ENCODE measurements at places on chromosomes 6 and 20.

- DNase-seq, result no peak
Observed at GRCh38 chr20:18048176-18048575, 9.5 kb downstream of the OVOL2 start.

GRCh38 chr6:18186540-18187250 lies 31.5 kb downstream of the KDM1B start:
- no peak for DNase-seq

GRCh38 chr6:27865850-27866356 lies 46.3 kb downstream of the OR2B2 start:
- DNase-seq, result peak; percentile 36

- no peak for DNase-seq
Observed at GRCh38 chr6:112320561-112321318, 26.4 kb upstream of the RFPL4B start.

DNA sequence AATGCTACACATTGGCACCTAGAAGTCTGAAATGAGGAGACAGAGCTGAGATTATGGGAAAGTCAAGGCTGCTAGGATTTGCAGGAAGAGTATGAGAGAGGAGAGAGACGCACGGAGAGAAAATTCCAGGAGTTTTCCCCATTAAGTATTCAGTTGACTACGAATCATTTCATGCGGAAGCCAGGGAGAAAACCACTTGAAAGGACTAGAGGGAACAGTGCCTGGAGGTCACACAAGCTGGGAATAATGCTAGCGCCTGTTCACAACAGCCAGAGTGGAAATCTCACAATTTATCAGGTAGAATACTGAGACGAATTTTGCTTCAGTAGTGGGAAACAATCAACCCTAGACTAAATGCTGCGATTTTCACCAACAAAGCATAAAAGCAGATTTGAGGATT lies 118.6 kb downstream of the MOXD1 start:
- DNase-seq, result no peak

DNA sequence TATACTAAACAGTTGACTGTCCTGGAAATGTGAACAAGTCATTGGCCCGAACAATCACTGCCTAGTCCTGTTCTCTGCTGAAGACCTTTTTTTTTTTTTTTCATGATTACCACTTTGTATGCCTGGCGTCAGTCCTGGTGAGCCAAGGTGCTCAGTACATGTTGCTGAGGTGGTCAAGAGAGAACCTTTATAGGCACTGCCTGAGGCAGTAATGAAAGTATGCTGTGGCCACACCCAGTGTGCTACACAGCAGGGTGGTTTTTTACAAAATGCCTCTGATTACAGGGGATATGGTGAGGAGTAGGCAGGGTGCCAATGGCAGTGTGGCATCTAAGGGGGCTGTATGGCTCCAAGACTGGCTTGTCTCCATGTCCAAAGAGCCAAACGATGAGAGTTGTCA lies 135.1 kb upstream of the ENPP5 start:
- DNase-seq, result no peak

DNA sequence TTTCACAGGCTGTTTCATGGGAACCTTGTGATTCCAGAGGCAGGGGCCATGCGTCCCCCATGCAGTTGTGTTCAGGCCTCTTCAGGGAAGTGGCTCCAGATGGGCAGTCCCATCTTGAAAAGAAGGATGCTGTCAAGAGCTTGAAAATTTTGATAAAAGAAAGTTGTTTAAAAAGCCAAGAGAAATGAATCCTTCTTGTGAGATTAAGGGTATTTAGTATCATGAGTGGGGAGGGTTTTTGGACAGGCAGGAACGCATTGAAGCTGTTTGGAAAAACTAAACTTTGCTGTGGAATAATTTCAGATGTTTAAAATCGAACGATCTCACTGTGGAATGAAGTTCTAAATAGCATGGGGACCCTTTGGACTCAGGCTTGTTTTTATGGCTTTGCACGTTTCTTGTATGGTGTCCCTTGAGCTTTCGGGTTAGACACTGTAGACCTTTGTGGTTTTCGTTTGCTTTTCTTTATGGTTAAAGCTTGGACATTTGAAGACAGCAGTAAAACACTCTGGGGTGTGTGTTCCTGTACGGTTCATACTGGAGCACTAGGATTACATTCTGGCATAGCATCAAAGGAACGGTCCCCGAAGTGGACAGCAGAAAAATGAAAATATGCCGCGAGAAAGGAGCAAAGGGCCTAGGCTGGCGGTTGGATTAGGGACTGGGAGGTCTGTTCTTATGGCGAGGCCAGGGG lies 18.2 kb downstream of the KIF25 start:
- DNase-seq, result no peak

DNA sequence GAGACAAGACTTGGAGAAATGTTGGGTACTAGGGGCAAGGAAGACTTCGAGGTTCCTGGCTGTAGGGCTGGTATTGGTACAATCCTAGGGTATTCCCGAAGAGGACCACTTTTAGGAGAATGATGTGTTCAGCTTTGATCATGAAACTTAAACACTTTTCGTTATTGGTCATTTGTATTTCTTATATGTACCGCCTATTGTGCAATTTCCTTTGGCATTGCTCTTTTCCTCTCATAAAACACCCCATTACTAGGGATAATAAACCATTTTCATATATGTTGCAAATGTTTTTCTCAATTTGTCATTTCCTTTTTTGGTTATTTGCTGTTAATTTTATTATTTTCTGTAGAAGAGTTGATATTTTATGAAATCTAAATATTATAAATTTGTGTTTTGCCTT lies 18.9 kb upstream of the ARFGEF3 start:
- no peak for DNase-seq

- no peak for DNase-seq
Observed at GRCh38 chr6:16306334-16306733, 67.9 kb downstream of the GMPR start.

DNA sequence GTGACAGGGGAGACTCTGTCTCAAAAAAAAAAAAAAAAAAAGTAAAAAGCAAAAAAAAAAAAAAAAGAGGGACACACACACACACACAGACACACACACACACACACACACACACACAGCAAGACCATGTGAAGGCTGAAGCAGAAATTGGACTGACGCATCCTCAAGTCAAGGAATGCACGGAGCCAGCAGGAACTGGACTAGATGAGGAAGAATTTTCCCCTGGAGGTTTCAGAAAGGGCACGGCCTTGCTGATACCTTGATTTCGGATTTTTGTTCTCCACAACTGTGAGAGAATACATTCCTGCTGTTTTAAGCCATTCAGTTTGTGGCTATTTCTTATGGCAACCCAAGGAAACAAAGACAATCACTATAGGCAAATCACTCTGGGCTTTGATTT lies 176.9 kb upstream of the SALL4 start:
- DNase-seq, result no peak

DNA sequence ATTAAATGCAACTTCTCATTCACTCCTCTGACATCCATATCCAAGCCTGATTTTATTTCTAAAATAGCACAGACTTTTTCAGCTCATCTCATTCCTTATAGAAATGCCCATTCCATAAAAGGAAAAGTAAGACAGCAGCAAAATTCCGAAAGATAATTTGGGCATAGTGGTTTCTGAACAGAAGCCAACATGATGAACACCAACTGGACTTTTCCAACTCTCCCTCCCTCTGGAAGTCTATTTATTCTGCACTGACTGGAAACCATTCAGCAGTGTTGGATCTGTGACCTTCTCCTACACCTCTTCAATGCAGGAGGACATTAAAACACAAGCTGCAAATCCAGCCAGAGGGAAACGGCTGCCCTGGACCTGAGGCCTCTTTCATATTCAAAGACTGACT lies 306.2 kb upstream of the NT5E start:
- DNase-seq, result no peak

GRCh38 chr20:2402271-2402980 lies 21.7 kb downstream of the TGM6 start:
- no peak for DNase-seq

- no peak for DNase-seq
Observed at GRCh38 chr6:112663698-112664097, 316.6 kb downstream of the RFPL4B start.

- no peak for DNase-seq
Observed at GRCh38 chr20:50794181-50794845, 548 bp upstream of the BCAS4 start.

DNA sequence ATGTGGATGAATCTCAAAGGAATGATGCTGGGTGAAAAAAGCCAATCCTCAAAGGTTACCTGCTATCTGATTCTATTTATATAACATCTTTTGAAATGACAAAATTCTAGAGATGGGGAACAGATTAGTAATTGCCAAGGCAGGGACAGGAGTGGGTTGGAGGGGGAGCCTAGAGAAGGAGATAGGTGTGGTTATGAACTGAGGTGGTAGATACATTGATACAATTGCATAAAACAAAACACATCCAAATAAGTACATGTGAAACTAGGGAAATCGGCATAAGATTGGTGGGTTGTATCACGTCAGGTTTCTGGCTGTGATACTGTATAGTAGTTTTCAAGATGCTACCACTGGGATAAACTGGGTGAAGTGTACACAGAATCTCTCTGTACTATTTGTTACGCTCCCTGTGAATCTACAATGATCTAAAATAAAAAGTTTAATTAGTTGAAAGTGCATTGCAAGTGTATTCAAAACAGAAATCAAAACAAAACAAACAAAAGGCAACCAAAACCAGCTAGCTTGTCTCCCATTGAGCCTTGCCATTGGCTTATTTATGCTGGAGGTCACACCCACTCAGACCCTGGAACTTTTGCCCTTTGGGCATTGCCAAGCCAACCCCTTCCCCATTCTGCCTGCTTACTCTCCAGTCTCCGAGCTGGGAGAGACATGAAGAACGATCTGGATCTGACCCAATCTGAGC lies 27.8 kb downstream of the PPP1R16B start:
- no peak for DNase-seq

DNA sequence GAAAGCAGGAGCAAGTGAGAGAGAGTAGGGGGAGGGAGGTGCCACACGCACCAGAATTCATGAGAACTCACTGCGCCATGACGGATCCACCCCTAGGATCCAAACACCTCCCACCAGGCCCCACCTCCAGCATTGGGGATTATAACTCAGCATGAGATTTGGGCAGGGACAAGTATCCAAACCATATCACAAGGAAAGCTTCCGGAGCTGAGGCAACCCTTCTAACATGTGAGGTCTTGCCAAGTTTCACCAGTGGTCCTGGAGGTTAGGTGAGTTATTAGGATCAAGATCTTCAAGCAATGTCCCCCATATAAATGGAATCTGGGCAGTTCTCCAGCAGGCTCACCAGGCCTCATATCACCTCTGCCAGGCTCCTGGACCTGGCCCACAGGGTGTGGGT lies 308.4 kb downstream of the NRN1 start:
- DNase-seq, result no peak

DNA sequence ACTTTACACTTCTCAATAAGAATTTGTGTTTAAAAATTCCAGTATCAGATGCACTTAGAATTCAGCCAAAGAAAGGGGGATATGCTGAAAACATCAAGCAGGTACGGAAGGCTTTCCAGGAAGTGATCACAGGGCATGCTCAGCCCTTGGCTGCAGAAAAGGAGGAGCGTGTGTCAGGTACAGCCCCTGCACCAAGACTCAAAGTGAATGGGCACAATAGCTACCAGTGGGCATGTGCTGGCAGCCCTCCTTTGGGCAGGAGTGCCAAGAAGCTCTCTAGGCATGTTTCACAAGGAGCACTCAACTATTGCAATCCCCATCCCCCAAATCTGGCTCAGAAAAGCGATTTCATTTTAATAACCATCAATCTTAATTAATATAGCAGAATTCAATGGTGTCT lies 298.8 kb downstream of the GMDS start:
- no peak for DNase-seq

DNA sequence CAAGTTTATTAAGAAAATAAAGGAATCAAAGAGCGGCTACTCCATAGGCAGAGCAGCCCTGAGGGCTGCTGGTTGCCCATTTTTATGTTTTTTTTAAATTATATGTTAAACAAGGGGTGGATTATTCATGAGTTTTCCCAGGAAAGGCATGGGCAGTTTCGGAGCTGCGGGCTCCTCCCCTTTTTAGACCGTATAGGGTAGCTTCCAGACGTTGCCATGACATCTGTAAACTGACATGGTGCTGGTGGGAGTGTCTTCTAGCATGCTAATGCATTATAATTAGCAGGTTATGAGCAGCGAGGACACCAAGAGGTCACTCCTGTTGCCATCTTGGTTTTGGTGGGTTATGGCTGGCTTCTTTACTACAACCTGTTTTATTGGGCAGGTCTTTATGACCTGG lies 301.8 kb downstream of the TFAP2C start:
- DNase-seq, result no peak

- DNase-seq, result no peak
Observed at GRCh38 chr20:63014287-63014686, 7.5 kb upstream of the BHLHE23 start.

DNA sequence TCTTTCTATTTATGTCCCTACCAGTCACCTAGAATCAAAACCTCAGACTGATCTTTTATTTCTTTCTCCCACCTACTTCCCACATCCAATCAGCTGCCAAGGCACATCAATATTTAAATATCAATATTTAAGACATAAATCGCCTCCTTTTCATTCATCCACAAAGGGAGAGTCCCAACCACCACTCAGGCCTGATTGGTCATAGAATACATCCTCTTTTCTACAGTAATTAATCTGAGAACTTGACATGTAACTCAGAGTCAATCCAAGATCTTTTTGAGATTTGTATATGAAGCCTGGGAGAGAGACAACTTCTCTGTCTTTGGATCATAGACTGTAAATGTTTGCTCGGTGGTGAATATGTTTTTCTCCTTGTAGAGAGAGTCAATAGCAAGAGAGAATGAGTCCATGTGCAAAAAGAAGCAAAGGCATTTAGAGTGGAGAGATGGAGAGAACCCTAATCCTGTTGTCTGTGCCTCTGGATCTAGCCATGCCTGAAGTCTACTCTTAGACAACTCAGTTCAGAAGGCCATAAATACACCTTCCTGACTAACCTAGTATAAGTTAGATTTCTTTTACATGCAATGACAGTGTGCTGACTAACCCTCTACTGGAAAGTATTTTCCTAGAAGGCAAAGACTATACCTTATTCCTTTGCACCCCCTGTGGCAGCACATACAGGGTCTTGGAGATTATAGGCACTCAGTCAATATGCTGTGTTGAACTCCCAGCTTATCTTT lies 12.1 kb upstream of the NEDD9 start:
- no peak for DNase-seq

- no peak for DNase-seq
Observed at GRCh38 chr6:5469101-5469846, 208.0 kb downstream of the FARS2 start.

Measured in left ventricle myocardium superior (tissue), 1 donor.